ENCODE measurements at places on chromosomes 3 and 15.
A peak's percentile ranks its signal among the peaks of the same experiment; 100 is the strongest.

GRCh38 chr3:89795506-89795905, 688.1 kb downstream of the EPHA3 start:
- no peak for DNase-seq

- no peak for DNase-seq
Measured at GRCh38 chr15:66839506-66840112, 137.6 kb downstream of the SMAD6 start.

DNA sequence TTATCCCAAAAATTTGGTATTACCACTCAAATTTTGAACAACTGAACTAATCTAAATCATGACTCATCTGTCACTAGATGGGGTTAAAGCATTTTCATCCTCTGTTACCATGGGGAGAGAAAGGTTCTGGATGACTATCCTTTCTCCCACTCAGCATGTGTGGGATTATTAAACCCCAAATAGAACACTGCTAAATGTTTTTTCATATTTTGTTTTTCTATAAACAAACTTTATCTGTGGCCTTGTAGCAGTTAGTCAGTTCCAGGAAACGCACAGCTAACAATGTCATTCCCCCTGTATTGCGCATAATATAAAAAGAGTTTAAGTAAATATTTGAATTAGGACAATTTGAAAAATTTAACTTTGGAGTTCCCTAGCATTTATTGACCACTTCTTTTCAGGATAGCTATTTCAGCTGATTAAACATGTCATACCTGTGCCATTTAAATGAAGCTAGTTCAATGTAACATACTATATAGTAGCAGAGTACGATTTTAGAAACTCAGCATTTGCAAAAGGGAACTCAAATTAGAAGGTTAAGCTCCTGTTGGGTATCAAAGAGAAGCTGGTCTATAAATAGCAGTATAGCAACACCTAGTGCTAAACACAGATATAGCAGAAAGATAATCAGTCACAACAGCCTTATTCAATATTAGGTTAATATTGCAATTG, 9.2 kb upstream of the TMEM212 start:
- peak; percentile 80 for DNase-seq

DNA sequence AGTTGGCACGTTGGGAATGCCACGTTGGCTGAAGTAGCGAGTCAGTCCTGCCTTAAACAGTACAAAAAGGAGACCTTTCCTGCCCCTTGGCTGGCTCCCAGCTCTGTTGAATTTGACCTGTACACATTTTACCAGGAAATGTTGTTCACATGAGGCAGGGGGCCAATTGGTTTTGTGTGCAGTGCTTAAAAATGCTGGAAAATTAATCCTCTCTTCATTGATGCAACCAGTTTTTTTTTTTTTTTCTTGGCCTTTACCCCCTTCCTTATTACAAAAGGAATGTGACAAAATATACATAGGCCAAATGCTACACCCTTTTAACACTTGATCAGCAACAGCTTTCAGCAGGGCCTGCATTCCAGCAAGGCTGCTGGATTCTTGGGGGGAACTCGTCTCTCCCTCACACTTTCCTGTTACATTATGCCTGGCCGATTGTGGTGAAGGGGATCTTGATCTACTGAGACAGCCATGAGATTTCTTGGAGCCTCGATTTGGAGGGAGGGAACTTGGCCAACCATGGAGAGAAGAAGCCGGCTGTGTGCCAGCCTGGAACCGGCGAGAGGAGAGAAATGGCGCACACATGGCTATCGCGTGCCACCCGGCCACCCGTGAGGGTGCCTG, 93.1 kb downstream of the DNASE1L3 start:
- DNase-seq: no peak

DNA sequence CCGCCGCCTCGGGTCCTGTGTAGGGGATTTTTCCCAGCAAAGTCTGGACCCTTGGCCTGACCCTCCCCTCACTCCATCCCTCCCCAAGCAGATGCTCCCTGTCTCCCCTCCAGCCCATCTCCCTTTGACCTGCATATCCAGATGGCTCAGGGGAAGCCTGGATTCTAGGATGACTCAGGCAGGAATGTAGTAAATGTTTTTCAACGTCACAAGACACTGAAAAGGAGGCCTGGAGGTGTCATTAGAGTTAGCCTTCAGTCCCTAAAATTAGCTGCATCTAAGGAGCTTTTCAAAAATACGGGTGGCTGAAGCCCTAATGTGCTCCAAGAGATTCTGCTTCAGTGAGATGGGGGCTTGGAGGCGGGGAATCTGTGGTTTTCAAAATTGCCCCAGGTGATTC, 7.2 kb downstream of the ACAN start:
- no peak for DNase-seq

DNA sequence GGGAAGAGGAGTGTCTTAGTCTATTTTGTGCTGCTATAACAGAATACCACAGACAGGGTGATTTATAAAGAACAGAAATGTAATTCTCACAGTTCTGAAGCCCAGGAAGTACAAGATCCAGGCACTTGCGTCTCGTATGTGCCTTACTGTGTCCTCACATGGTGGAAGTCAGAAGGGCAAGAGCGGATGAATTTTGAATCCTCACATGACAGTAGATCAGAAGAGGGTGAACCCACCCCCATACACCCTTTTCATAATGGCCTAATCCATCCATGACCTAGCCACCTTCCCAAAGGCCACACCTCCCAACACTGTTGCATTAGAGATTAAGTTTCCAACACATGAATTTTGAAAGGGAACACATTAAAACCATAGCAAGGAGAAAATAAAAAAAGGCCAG, 18.7 kb upstream of the ANXA2 start:
- DNase-seq: no peak

- peak; percentile 19 for DNase-seq
Measured at GRCh38 chr15:88690331-88690730, 51.5 kb downstream of the ISG20 start.

DNA sequence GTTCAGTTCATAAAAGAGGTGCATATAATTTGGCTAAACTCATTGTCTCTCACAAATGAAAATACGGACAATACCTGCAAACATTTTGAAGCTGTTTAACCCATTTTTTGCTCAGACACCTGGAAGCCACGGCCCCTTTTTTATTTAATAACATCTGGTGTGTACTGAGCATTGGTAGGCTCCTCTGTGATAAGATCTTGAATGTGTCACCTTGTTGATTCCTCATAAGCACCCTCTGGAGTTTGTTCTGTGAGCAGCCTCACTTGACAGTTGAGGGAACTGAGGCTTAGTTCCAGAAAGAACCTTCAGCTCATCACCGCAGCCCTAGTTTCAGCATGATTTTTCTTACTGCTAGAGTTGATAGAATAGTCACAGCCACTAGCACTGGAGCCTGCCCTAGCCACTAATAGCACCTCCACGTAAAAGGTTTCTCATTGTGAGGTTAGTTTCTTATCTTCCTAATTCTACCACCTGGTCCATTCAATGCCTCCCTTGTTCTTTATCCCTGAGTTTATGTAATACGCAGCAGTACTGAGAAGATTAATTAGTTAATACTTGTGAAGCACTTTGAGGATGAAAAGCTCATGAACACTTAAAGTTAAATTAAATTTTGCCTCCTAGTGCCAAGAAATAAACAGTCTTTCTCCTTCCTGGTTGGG, 71.9 kb downstream of the ITPR1 start:
- DNase-seq: no peak

DNA sequence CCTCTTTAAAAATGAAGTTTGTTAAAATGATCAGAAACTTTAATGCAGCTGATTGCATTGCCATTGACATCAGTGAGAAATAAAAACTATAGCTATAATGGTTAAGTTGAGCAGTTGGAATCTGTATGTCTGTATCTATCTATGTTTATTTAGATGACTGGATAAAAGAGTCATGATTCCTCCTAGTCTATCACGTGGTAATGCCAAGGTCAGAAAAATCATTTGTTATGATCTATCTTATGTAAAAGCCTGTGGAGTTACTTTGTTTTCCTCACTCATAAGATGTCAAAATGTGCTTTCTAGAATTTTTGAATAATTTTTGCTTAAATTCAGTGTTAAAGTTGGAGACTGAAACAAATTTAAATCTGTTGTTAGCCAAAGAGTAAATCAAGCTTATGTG, 63.3 kb downstream of the MBNL1 start:
- DNase-seq: no peak

DNA sequence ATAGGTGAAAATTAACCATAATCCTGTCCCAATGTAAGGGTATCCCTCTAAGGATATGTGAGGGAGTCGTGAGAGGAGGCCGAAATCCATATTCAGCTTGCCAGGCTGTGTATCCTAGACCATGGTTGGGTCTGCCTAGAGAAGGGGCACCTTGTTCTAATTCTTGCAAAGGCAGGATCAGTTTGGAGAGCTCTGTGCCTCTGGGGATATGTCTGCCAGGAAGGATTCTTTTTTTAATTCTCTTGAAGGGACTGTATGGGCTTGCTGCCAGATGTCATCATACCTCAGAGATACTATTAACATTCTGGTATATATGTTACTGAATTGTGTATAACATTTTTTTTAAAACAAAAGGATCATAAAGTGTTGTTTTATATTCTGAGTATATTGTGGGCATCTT, 2.4 kb downstream of the ATP1B3 start:
- no peak for DNase-seq

DNA sequence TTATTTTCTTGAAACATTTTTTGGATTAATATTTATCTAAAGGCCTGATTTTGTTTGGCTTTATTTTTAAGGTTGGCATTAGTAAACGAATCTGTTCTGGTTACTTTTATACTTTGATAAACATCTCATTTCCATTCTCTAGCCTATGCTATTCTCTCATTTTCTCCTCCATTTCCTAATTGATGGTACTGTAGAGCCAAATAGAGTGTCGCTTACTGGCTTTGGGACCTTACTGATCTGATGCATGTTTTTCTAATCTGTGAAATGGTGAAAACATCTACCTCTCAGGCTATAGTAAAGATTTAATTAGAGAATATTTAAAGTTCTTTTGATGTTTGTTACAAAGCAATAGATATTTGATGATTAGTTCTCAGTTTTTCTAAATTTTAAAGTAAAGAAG, 1.6 kb downstream of the LNP1 start:
- no peak for DNase-seq

DNA sequence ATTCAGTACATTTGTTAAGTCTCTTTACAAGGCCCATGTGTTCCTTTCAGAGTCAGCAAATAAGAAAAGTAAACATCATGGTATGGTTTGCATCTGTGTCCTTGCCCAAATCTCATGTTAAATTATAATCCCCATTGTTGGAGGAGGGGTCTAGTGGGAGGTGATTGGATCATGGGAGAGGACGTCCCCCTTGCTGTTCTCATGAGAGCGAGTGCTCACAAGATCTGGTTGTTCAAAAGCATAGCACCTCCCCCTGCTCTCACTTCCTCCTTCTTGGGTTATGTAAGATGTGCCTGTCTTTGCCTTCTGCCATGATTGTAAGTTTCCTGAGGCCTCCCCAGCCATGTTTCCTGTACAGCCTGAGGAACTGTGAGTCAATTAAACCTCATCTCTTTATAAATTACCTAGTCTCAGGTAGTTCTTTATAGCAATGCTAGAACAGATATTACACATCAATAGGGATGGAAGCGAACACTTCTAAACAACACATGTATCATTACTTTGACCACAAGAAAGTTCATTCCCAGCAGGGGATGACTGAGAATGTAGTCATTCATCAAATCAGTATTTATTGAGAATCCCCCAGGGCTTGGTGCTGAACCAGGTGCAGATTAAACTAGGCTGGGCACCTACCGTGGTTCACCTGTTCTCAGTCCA, 4.1 kb downstream of the EFCAB12 start:
- DNase-seq: no peak

DNA sequence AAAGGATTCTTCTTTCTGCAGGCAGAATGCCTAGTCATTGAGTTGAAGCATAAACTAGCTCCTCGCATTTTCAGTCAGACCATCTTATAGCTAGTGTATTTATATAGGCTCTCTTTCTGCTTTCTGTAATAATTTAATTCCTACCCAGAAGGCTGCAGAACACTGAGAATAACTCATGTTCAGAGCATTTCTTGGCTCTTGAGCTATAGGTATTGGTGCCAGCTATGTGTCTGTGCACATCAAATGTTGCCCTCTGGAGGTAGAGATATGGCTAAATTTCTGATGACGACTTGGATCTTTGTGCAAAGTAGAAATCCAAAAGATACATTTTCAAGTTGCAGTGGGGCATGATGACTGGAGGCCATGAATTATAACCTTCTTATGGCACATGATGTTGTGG, 336.2 kb upstream of the TPM1 start:
- no peak for DNase-seq

DNA sequence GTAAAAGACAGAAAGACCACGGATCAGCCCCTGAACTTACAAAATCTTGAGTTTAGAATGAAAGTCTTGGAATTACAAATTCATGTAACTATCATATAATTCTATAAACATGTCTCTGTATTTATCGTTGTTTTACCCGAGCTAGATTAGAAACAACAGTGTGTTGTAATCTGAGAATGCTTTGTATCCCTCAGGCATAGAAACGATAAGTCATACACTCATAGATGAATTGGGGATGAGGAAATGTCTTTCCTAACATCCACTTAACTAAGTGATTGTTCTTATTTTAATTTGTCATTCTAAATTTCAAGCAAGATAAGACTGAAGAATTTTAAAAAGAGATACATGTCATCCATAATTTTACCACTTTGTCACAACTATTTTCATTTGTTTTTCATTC, 165.3 kb downstream of the RYR3 start:
- no peak for DNase-seq

- DNase-seq: no peak
Measured at GRCh38 chr3:86708893-86709292, 282.1 kb downstream of the VGLL3 start.

- no peak for DNase-seq
Measured at GRCh38 chr15:83324799-83325198, 40.3 kb upstream of the BNC1 start.

GRCh38 chr3:46221391-46221790, 13.3 kb upstream of the CCR1 start:
- no peak for DNase-seq

DNA sequence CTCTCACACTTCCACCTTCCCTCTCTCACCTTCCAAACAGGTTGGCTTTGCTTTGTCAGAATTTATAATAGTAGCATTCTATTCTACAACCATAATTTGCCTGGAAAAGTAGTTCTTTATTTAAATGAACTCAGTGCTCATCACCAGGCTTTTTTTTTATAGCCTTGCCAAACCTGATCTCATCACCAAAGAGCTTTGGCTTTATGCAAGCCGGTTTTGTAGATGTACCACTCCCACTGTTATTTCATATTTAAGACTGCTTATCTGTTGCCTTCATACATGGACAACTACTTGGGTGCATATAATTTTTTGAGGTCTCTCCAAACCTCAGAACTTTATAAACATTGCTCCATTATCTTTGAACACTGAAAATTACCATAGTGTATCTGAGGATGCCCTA, 246.1 kb upstream of the PPP2R3A start:
- DNase-seq: no peak

- no peak for DNase-seq
Measured at GRCh38 chr3:100082714-100083113, 31.6 kb downstream of the FILIP1L start.
